Dermis blood vessel endothelial cell (primary cell): ENCODE measurements at places on chromosomes 2 and 18. TPM values are rescaled to one million over a fixed set of nuclear protein-coding genes. Genes with fewer than 3 reads are reported as not detected.
A peak's percentile ranks its signal among the peaks of the same experiment; 100 is the strongest.

DNA sequence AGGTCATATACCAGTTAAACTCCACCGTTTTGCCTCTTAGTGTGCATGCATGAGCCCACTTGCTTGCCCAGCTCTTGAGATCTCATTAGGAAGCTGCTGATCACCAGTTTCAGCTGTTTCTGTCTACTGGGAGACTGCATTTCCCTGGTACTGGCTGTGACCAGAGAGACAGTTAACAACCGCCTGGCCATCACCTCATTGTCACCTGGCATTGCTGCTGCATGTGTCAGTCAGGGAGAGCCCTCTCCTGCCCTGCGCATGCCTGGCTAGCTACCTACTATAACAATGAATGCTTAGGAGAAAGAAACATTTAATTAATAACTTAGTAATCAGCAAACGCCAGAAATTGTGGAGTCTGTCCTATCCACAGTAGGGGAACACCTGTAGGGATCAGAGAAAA lies 265.8 kb upstream of the CYRIA start:
- DNase-seq = no peak

DNA sequence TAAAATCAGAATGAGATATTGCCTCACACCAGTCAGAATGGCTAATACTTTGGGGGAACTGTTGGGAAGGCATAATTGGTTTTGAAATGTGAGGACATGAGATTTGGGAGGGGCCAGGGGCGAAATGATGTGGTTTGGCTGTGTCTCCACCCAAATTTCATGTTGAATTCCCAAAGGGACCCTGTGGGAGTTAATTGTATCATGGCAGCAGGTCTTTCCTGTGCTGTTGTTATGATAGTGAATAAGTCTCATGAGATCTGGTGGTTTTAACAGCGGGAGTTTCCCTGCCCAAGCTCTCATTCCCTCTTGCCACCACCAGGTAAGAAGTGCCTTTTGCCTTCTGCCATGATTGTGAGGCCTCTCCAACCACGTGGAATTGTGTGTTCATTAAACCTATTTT lies 59.6 kb downstream of the CSRNP3 start:
- no peak for DNase-seq

- DNase-seq = peak; percentile 41
These were observed 69.8 kb upstream of the WIPF1 start for GRCh38 chr2:174667250-174667860.

The ZSWIM2 gene
- total RNA-seq = not detected in 2 replicates

DNA sequence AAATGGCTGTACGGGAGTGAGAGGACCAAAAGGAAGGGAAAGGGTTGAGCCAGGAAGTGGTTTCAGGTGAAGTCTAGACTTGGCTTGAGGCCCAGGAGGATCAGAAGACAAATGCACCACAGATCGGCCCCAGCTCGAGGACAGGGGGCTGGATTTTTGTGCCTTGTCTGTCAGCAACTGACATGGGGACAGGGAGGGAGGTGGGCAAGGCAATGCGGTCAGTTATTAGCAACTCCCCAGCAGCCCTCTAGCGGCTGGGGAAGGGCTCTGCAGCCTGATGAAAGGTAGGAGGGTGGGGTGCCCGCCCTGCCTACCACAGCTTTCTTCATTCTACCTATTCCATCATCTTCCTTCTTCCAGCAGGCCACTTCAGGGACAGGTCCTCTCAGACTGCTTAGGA lies 50.0 kb downstream of the CPO start:
- DNase-seq = peak; percentile 62

DNA sequence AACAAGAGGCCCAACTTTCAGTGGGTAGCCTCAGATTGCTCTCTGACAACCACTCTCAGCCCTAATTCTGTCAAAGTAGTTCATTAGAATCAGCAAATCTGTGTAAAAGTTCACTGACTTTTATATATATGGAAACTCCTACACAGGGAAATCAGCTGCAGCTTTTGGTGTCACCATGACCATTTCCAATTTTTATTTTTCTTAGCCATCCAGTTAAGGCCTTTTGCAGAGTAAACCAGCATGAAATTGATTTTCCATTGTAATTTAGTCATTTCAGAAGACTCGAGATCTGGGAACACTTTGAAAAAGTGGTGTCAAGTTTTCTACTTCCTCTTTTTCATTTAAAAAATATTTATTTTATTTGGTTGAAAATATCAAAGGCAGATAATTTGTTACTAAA lies 263.2 kb downstream of the TMEM182 start:
- DNase-seq = no peak

GRCh38 chr2:159065313-159065712 lies 96.9 kb downstream of the TANC1 start:
- peak; percentile 63 for DNase-seq

DNA sequence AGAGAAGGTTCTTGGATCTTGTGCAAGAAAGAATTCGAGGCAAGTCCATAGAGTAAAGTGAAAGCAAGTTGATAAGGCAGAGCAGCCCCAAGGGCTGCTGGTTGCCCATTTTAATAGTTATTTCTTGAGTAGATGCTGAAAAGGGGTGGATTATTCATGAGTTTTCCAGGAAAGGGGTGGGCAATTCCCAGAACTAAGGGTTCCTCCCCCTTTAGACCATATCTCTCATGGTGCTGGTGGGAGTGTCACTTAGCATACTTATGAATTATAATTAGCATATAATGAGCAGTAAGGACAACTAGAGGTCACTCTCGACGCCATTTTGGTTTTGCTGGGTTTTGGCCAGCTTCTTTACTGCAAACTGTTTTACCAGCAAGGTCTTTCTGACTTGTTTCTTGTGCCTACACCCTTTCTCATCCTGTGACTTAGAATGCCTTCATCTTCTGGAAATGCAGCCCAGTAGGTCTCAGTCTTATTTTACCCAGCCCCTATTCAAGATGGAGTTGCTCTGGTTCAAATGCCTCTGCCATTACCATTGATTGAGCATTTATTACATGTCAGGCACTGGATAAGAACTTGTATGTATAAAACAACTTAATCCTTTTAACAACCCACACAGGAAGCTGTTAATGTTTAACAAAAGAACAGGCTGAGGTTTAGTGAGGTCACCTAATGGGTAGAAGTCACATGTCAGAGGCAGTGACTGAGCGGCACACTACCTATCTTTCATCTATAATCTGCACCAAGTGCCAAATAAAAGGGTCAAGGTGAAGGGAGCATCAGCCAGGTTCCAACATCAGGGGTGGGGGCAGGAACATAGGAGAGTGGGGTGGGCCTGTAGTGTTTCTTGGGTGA lies 250.9 kb downstream of the ICOS start:
- no peak for DNase-seq

- peak; percentile 19 for DNase-seq
These were observed 36.3 kb downstream of the SMAD2 start for GRCh38 chr18:47893939-47894699.

GRCh38 chr2:144606466-144607095 lies 86.7 kb upstream of the ZEB2 start:
- no peak for DNase-seq

DNA sequence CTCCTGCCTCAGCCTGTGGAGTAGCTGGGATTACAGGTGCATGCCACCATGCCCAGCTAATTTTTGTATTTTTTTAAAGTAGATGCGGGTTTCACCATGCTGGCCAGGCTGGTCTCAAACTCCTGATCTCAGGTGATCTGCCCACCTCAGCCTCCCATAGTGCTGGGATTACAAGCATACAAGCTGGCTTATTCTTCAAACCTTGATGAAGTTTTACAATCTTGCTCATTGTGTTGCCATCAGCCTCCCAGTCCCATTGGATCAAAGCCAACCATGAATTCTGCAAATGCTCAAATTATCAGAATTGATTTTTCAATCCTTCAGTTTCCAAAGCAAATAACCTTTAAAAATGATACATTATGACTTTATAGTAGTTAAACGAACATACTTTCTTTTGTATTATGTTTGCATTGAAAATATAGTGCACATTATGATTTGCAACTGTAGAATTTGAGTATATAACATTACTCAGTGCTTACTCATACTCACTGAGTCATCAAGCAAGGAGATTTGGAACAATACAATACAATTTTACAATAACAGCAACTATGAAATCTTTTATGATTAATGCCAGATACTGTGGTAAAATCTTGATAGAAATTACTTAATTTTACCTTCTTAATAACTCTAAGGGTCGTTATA lies 1491.9 kb upstream of the CELF4 start:
- DNase-seq = peak; percentile 54

GRCh38 chr2:227052879-227053278 lies 111.1 kb downstream of the COL4A4 start:
- DNase-seq = no peak
